ENCODE measurements at places on chromosomes 7 and 10.
A peak's percentile ranks its signal among the peaks of the same experiment; 100 is the strongest.

DNA sequence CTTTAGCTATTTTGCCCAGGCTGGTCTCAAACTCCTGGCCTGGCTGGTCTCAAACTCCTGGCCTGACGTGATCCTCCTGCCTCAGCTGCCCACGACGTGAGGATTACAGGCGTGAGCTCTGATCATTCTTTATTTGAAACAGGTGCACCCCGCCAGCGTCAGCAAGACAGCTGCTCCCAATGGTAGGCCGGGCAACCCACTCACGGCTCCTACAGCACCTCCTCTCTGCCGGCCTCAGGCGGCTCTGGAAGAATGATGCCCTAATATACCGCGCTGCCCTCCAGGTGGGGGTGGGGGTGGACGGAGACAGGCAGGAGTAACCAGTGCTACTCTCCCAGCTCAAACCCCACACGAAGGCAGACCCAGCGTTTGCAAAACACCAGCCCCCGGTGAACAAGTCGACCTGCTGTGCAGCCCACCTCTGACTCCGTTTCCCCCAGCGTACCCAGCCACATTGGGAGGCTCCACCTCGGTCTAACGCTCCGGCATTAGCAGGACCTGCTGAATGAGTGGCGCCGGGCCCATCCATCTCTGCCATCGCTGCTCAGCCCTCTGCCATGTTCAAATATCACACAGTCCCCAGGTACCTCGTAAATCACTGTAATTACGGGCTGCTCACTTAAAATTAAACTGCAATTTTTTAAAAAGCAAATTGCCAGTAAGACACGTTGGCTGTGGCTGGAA is 148.6 kb downstream of the ELFN1 start:
- DNase-seq = no peak

- DNase-seq = no peak
These were observed 3.1 kb upstream of the PHYH start for GRCh38 chr10:13302821-13303555.

DNA sequence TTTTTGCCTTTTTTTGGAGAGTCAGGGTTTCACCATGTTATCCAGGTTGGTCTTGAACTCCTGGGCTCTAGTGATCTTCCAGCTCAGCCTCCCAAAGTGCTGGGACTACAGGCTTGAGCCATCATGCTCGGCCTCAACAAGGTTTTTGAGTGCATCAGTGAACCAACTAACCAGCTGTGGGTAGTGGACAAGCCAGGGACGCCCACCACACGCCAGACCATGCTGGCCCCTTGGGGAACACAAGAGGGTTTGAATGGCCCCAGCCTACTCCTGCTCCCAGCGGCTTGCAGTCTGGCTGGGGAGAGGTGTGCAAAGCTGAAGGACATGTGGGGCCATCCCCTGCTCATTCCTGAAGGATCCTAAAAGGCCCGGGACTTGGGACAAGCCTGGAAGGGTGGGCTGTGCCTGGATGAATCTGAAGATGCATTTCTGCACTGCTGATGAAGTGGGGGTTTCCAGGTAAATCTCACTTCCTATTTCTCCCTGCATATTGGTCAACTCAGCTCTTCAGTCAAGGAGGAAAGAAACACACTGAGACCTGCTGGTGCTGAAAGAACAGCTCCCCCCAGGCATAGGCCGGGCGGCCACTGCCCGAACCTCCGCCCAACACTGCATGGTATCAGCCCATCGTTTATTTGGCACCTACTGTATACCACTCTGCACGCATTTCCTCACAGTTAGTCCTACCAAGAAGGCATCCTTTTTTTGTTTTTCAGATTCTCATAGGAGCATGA is 6.9 kb downstream of the MMD2 start:
- no peak for DNase-seq

GRCh38 chr7:28804990-28805389 is 153.1 kb downstream of the TRIL start:
- no peak for DNase-seq

DNA sequence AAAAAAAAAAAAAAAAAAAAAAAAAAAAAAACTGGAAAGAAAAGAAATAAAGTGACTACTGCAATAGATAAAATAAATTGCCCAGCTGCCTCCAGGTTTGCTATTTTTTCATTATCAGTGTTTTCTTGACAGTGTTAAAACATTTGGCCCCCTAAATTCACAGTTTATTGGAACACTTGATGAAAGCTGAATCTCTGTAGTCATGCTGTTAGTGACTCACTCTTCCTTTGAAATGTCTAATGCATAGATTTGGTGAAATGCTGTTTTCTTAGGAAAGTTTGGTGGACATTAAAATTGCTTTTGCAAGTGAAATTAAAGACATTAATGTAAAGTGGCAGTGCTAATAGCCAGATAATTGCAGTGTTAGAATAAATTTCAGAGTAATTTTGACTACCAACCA is 785.2 kb downstream of the NRG3 start:
- DNase-seq = no peak

DNA sequence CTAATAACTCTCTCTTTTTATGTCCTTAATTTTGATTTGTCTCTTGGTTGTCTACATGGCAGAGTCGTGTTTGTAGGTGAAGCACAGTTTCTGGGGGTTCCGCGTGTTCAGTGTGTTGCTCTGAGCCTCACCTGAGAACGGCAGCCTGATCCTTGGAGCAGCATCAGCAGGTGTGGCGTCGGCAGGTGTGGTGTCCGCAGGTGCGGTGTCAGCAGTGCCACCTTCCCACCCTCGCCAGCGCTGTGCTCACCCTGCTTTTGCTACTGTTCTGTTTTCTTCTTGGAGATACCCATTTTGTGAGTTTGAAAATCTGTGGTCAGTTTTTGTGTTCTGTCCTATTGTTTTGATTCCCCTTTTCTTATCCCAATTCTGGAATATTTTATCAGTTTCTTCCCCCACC is 406.6 kb downstream of the GLRX3 start:
- no peak for DNase-seq

DNA sequence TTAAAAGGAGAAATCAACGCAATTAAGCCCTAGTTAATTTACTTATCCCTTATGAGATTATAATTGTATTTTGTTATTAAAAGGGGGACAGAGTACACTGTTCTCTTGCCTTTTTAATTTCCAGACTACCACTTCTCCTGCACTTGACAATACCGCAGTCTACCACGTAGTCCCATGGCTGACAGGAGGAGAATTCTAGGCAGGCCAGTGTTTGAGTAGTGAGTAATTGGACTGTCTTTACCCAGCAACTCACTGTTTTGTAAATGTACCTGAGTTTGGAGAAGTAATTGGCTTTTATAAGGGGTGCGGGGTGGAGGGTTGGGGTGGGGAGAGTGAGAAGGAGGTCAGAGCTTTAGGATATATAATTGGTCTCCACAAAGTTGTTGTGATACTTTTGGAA is 85.4 kb downstream of the CFTR start:
- no peak for DNase-seq

DNA sequence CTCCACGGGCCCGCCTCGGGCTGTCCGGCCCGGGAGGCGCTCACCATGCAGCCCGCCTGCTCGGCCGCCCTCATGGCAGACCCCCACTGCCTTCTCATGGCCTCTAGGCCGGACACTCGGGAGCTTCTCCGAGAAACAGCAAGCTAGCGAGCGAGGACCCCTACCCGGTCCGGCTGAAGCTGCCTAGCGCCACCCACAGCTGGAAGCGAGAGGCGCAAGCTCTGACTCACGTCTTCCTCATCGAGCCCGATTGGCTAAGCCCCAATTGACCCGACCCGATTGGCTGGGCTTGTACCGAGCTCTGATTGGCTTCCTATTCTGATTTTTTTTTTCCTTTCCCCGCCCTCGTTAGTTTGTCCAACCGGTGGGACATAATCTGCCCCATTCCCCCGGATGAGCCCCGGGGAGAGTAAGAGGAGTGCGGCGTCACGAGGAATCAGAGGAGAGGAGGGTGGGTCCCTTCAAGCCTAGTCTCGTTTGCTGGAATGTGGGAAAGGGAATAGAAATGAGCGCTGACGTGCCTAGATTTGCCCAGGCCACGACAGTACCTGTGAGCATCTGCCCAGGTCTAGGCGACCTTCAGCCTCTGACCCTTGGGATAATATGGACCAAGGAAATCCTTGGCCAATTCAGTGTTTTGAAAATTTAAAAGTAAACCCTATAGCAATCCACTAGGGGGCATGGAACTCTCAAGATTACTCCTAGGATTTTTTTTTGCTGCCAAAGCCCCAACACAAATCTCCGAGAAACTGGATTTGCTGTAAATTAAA is at the start of gene TYSND1:
TSS of gene TYSND1 (minus strand) at position 212 of the 770 bp plus-strand sequence. CDS start at position 98, 114 bp downstream.
- peak; percentile 85 for DNase-seq

GRCh38 chr7:68235937-68236336 is 1239.3 kb downstream of the TYW1 start:
- DNase-seq = no peak

- no peak for DNase-seq
These were observed 259.6 kb upstream of the SEMA3E start for GRCh38 chr7:83908526-83908925.

DNA sequence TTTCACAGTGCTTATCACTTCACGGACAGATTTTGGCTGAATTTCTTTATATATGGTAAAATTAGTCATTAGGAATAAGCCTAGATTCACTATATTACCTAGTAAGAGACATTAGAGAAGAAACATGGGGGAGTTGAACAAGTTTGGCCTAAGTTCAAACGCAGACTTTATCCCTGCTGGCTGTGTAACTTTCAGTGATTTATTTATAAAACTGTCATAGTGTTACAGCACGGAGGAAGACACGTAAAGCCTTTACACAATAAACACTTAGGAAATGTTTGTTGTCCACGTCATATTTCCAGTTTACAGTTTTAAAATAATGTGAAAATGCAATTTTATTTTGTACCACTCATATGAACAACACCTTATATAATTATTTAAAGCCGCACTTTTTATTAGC is 661.5 kb downstream of the MAGI2 start:
- DNase-seq = no peak

GRCh38 chr7:73442903-73443500 is 9.4 kb downstream of the FZD9 start:
- no peak for DNase-seq

- DNase-seq = no peak
These were observed 236.1 kb upstream of the FERD3L start for GRCh38 chr7:19381321-19381720.

GRCh38 chr10:103645141-103646054 is 151.9 kb downstream of the NEURL1 start:
- DNase-seq = no peak

DNA sequence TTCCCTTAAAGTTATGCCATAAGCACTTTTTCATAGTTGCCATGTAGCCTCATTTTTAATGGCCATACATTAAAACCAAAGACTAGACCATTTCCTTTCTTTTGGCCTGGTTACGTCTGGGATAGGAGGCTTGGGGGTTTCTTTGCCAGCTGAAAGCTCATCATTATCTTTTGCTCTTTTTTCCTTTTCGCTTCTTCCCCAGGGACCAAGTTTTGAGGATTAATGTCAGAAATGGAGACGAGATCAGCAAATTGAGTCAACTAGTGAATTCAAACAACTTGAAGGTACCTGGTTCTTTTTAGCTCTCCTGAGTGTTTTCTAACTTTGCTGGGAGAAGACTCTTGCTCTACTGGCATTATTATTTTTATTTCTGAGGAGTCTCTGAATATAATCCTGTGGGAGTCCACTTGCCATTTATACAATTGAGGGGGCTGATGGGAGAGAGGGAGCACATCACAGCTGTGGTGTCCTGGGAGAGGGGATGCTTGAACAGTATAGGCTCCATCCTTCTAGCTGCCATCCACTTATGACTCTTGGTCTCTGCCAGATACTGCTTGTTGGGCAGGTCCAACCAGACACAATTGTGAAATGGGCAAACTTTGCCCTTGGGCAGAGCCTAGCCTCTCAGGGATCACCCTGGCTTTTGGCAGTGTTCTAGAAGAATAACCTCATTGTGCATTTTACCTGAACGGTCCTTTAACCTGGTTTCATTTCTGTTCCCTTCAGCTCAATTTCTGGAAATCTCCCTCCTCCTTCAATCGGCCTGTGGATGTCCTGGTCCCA is 5.8 kb downstream of the CPA4 start:
- DNase-seq = no peak

DNA sequence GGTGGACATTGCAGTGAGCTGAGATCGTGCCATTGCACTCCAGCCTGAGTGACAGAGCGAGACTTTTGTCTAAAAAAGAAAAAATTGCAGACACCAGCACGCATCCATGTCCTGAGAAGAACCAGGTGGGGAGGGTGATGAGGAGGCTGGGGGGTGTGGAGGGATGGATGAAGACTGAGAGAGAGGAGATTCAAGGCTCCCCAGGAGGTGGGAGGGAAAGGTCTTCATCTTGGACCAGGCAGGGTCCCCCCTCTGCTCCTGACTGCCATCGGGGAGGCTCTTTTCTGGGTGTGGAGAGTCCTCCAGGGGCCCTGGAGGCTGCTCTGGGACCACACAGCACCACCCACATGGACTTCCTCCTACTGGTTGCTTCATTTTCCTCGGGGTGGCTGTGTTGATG is 1.5 kb downstream of the SCART1 start:
- no peak for DNase-seq

- DNase-seq = no peak
These were observed 963.7 kb downstream of the REEP3 start for GRCh38 chr10:64484811-64485330.

All from T-cell (primary cell).